ENCODE measurements at places on chromosomes 3 and 15.

DNA sequence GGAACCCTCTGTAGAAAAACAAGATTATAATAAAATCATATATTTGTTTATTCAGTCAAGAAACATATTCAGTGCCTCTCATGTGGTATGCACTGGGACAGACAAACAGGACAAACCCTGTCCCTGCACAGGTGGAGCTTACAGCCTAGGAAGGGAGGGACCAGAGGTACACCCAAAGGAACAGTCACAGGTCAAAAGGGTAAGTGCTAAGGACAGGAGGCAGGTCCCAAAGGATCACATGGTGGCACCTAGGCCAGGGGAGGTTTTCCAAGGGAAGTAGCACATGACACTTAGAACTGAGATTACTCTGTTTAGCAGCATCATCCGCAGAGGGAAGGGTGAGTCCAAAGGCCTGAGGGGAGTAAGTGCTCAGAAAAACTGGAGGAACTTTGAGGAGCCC lies 254.4 kb upstream of the ARRDC4 start:
- DNase-seq = no peak

DNA sequence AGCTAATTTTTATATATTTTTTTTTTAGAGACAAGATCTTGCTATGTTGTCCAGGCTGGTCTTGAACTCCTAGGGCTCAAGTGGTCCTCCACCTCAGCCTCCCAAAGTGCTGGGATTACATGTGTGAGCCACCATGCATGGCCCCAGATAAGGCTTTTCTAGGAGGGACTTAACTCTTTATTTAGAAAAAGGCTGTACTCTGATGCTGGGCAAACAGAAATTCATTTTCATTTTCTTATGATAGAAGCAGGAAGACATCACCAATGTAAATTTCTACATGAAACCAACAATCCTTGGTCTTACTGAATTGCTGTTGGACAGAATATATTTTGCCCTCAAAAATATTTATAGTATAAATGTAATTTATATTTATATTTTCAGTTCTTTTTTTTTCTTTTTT lies 9.6 kb downstream of the NIPA1 start:
- no peak for DNase-seq

- DNase-seq = no peak
These were observed 31.3 kb downstream of the SNRK start for GRCh38 chr3:43317461-43318316.

- DNase-seq = no peak
These were observed 80.8 kb upstream of the PEX5L start for GRCh38 chr3:180117381-180118163.

DNA sequence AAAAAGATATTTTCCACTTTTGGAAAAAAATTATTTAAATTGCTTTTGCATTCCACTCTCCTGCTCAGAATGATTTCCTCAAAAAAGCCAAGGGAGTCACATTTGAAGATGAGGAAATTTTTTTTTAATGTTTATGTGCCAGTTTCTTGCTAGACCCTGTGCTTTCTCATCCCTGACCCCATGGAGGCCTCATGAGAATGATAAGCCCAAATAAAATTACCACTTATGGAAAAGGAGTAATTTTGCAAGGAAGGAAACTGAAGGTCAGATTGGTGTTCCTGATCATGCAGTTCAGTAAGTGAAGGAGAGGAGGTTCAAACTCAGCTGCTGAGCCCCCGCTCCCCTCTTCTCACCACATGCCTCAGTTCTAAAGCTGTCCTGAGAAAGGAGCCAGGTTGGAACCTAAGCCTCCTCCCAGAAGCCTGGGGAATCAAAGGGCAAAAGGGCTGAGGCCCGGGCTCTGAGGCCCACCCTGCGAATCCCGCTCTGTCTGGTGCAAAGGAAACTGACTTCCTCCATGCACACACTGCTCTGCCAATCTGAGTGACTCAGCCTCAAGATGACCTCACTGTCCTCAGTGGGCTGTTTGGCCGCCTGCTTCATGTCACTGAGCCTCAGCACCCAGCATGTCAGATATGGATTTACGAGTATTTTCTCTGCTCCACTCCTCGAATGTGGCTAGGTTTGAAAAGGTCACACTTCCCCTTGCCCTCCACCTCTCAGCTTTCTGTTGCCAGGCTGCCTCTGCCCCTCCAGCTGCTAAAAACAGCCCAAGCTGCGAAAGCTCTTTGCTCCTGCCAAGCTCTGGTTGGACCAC lies 56.9 kb upstream of the FLNB start:
- DNase-seq = peak; percentile 23

- DNase-seq = no peak
These were observed 488 bp downstream of the THSD4 start for GRCh38 chr15:71115567-71116351.

- peak; percentile 98 for DNase-seq
These were observed at the start of gene AKAP13 for GRCh38 chr15:85380217-85380811. Gene AKAP13 (plus strand): TSS chr15:85380603. CDS start chr15:85485721, 105,118 bp downstream.

- no peak for DNase-seq
These were observed 22.8 kb downstream of the NUP210 start for GRCh38 chr3:13397316-13397715.

GRCh38 chr3:115160295-115160694 lies 13.2 kb upstream of the ZBTB20 start:
- DNase-seq = no peak

DNA sequence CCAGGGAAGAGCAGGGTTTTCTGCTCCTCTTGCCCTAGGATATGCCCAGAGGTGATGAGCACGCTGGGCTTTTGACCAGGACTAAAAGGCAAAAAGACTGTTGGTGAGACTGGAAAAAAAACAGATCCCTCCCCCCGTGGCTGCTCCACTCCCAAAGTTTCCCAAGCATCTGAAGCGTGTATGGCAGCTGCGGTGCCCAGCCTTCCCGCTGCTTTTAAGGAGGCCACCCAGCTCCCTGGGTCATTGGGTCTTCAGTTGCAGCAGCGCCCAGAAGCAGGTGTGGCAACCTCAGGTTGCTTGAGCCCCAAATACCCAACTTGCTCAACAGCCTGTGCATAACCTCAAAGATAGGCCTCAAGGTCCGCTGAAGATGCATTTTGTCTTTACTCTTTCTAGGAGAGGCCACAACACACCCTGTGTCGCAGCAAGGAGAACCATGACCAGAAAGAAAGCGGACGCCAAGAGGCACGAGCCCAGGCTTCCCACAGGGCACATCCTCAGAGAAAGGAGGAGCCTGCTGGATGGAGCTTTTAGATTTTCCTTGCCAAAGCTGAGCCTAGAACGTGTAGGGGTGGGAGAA lies 2.0 kb downstream of the SRGAP3 start:
- no peak for DNase-seq

- no peak for DNase-seq
These were observed 14.2 kb downstream of the IQGAP1 start for GRCh38 chr15:90402223-90402622.

GRCh38 chr3:37092484-37092883 lies 81.9 kb downstream of the LRRFIP2 start:
- no peak for DNase-seq

DNA sequence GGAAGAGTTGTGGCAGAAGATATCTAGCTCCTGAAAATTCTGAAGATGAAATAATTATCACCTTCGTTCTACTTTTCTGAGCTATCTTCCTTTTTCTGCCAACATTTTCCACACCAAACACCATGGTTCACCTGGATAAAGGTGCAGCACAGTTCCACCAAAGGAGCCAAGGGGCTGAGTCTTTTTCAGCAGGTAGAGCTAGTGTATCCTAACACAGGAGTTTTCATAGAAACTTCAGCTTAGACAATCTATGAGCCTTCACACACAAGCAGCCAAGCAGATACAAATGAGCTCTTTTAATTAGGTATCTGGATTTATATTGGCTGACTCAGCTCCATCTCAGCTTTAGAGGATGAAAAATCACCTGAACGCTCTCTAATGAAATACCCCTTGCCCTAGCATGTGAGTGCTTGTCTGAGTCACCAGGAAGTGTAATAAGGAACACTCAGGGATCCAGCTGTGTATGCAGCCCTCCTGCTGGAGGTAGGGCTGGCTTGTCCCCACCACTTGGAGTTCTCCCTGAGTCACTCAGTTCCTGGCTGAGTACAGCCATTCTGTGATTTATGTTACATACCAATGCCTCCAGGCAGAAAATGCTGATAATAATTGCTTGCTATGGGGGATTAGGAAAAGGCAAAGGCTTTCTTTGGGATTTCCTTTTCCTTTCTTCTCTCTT lies 385.7 kb downstream of the LSAMP start:
- DNase-seq = no peak

- no peak for DNase-seq
These were observed 145.1 kb downstream of the NFKBIZ start for GRCh38 chr3:101994386-101994785.

DNA sequence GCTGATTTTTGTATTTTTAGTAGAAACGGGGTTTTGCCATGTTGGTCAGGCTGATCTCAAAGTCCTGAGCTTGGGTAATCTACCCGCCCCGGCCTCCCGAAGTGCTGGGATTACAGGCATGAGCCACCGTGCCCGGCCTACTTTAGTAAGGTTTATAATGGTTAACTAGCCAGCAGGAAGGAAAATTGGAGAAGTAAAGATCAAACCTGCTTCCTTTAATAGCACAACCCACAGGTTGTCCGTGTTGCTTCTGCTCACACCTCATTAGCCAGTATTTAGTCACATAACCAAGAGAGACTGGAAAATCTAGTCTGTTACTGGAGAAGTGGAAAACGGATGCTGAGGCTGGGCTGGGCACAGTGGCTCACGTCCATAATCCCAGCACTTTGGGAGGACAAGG lies 51.9 kb upstream of the TBL1XR1 start:
- no peak for DNase-seq

- DNase-seq = no peak
These were observed 166.6 kb downstream of the NR1D2 start for GRCh38 chr3:24111711-24112110.

DNA sequence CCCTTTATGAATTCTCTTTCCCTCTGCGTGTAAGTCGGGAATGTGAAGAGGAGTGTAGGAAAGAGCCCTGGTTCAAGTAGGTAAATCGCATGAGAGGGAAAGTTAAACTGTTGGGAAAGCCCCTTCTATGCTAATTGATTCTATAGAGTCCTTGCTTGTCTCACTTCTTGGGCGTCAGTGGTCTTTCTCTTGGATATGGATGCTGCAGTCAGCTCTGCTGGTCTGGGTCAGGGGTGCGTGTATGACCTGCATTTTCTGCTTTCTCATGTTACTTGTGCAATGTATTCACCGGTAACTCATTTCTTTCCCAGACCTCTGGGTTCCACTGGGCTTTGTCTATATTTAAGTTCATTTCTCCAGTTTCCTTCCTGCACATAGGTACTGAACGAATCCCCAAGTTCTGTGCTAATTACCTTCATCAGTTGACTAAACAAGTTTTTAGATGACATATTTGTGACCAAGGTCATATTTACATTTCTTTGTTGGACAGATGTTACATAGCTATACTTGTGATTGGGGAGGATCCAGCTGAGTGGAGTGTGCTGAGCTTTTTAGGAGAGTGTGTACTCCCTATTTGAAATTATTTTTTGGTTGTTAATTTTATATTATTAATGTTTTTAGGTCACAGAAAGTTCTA lies 1.4 kb downstream of the SETD5 start:
- DNase-seq = peak; percentile 34
